ENCODE measurements at places on chromosomes 1 and 21. TPM values are rescaled to one million over a fixed set of nuclear protein-coding genes. Genes with fewer than 3 reads are reported as not detected.

TMIGD3 gene
- total RNA-seq, result 6.5 TPM

GRCh38 chr1:20282533-20282932 is 8.1 kb upstream of the VWA5B1 start:
- H3K4me3 ChIP-seq, result no peak overlapping the region
- no peaks in the 10 kb centered on the region for H3K27me3 ChIP-seq
- peaks cover 11% of the 10 kb centered on the region for H3K4me1 ChIP-seq
- no peak for DNase-seq

DNA sequence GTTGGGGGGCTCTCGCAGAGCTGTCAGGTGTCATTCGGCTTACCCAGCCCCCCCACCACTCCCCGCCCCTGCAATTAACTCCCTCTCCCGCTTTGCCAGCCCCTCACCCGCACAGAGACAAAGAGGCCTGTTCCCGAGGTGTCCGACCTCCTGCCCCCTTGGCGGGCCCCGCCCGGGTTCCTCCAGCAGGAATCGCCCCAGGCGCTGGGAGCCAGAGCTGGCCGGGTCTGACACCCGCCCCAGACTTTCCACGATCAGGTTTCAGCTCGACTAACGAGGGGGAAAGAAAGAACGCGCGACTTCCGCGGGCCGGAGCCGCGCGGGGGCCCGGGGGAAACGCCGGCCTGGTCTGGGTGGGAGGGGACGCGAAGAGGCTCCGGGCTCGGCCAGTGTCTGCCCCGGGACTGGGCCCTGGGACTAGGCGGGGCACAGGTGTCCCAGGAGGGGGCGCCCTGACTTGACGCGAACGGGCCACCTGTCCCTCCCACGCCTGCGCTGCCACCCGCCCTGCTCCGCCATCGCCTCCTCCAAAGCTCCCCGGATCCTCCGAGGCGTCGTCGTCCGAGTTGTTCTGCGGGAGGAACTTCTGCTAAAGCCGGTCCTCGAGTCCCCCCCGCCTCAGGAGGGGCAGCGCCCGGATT is 36.4 kb upstream of the HHAT start:
- no peaks in the 10 kb centered on the region for H3K36me3 ChIP-seq
- H3K27ac ChIP-seq, result peak overlapping the region; percentile 90
- H3K4me1 ChIP-seq, result peaks cover 35% of the 10 kb centered on the region
- peak; percentile 84 for DNase-seq
- H3K4me3 ChIP-seq, result no peak overlapping the region

S100A8 gene
- not detected for total RNA-seq

DNA sequence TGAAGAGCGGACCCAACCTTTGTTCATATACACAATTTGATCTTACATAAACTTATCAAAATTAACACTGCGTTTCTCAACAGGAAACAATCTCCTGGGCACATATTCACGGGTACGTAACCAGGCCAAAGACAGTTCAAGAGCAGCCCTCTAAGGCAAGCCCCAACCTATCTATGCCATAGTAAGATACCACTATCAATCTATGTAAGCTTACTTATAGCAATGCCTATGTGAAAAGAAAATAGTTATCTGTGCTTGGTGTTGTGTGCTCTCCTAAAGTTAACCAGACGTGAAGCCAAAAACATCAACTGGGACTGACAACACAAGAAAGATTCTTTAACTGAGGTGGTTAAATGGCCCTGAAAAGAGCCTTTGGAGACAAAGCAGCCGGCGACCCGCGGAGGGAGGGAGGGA is 49.4 kb upstream of the BOLA1 start:
- no peaks in the 10 kb centered on the region for H3K36me3 ChIP-seq
- peaks cover 40% of the 10 kb centered on the region for H3K4me1 ChIP-seq
- H3K27ac ChIP-seq, result peak overlapping the region; percentile 85
- peak overlapping the region; percentile 67 for H3K4me3 ChIP-seq
- H3K27me3 ChIP-seq, result no peaks in the 10 kb centered on the region

- H3K27ac ChIP-seq, result no peak overlapping the region
- no peak overlapping the region for H3K4me3 ChIP-seq
- H3K4me1 ChIP-seq, result no peaks in the 10 kb centered on the region
These were observed 141.8 kb downstream of the ZZZ3 start for GRCh38 chr1:77540501-77541161.

GRCh38 chr1:61100578-61100977 is 18.2 kb downstream of the NFIA start:
- no peak overlapping the region for H3K4me3 ChIP-seq
- no peaks in the 10 kb centered on the region for H3K4me1 ChIP-seq
- H3K27me3 ChIP-seq, result no peaks in the 10 kb centered on the region
- no peak overlapping the region for H3K27ac ChIP-seq

DNA sequence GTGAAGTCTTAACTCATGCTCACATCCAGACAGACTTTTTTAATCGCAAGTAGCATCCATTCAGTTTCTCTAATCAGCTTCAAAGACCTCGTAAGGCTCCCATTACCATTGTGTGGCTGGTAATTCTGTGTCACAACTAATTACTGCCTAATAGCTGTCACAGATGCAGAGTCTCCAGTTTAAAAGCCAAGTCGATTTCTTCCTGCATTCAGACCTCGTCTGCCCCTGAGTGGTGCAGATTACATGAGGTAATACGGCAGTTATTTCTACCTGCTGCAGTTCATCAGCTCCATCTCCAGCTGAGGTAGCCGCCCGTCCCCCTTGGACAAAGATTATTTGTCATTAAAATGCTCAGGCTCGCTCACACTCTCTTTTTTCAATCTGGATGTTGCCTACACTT is 34.4 kb upstream of the OLIG2 start:
- DNase-seq, result no peak
- H3K4me3 ChIP-seq, result no peak overlapping the region
- H3K4me1 ChIP-seq, result no peaks in the 10 kb centered on the region
- peaks cover 33% of the 10 kb centered on the region for H3K27me3 ChIP-seq
- no peak overlapping the region for H3K27ac ChIP-seq

AIRE gene
- 1.3 TPM for total RNA-seq

- no peak for DNase-seq
- H3K4me3 ChIP-seq, result no peak overlapping the region
- H3K4me1 ChIP-seq, result no peaks in the 10 kb centered on the region
- H3K36me3 ChIP-seq, result no peaks in the 10 kb centered on the region
- no peaks in the 10 kb centered on the region for H3K27me3 ChIP-seq
- H3K27ac ChIP-seq, result no peak overlapping the region
These were observed 108.5 kb upstream of the LRRC7 start for GRCh38 chr1:69459244-69459643.

DNA sequence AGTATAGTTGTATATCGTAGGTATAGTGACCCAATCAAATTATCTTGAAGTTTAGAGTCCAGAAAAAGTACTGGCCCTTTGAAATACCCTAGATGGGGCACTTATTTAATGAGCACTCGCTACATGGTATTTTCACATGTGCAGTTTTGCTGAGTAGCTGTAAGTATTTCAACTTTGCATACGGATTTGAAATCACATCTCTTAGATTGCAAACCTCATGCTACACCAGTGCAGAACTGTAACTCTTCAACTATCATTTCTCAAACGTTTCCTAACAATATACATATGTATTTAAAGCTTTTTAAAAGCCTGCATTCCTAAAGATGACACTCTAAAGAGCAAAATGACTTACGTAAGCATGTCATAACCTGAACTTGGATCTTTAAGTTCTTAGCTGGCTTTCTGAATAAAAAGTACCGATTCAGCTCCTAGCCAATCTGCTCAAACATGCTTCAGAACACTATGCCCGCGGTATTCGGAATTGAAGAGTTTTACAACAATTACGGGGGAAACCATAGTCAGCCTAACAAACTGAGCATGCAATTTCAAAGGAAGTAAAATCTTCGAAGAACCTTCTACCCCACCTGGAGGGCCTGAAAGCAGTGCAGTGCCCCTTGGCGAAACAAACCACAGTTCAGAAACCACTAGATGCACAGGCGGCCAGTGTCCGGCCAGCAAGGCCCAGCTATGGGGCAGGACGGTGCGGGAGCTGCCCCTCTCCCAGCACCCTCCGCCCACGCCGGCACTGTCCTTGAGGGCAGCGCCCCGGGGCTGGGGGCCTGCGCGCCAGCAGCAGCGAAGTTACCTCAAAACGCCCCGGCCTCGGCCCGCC is 863 bp downstream of the FH start:
- H3K27ac ChIP-seq, result peak overlapping the region; percentile 82
- peak overlapping the region; percentile 33 for H3K4me3 ChIP-seq
- peaks cover 6% of the 10 kb centered on the region for H3K27me3 ChIP-seq
- DNase-seq, result peak; percentile 64

- no peaks in the 10 kb centered on the region for H3K27me3 ChIP-seq
- no peak overlapping the region for H3K27ac ChIP-seq
- H3K4me1 ChIP-seq, result peaks cover 7% of the 10 kb centered on the region
- no peaks in the 10 kb centered on the region for H3K36me3 ChIP-seq
These were observed 102.7 kb downstream of the RASAL2 start for GRCh38 chr1:178196631-178197030.

IGSF5 gene
- total RNA-seq, result 0.56 TPM

- H3K27ac ChIP-seq, result peak overlapping the region; percentile 56
- peak; percentile 25 for DNase-seq
- no peaks in the 10 kb centered on the region for H3K36me3 ChIP-seq
- H3K4me1 ChIP-seq, result no peaks in the 10 kb centered on the region
- H3K27me3 ChIP-seq, result no peaks in the 10 kb centered on the region
These were observed 36.9 kb upstream of the HIVEP3 start for GRCh38 chr1:41955461-41956159.

DNA sequence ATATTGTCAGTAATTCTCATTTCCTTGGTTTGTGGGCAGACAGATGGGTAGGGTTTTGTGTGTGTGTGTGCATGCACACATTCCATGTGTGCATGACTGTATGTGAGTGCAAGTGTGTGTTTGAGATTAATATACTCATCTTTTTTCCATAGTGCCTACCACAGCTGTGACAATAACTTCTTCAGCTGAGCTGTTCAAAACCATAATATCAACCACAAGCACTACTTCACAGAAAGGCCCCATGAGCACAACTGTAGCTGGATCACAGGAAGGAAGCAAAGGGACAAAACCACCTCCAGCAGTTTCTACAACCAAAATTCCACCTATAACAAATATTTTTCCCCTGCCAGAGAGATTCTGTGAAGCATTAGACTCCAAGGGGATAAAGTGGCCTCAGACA is 149.3 kb downstream of the ADGRL2 start:
- DNase-seq, result no peak
- no peaks in the 10 kb centered on the region for H3K27me3 ChIP-seq
- peaks cover 12% of the 10 kb centered on the region for H3K4me1 ChIP-seq
- H3K36me3 ChIP-seq, result peaks cover 6% of the 10 kb centered on the region
- no peak overlapping the region for H3K27ac ChIP-seq

DNA sequence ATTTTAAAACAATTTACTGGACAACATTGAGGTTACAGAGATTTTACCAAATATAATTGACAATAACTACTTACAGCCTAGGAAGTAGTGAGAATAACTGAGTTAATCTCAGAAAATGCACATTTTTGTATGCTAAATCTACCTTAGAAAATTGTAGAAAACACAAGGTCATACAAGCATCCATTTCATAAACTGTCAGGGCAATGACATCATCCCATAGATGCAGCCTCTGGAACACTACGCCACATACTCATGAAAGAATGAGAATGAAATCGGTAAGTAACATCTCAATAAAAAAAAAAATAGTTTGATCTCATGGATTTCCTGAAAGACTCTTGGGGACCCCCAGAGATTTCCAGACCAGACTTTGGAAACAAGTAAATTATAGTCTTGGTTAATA is 28.9 kb upstream of the BARHL2 start:
- H3K27me3 ChIP-seq, result peaks cover 12% of the 10 kb centered on the region
- no peaks in the 10 kb centered on the region for H3K36me3 ChIP-seq
- H3K4me3 ChIP-seq, result no peak overlapping the region
- DNase-seq, result no peak

GRCh38 chr1:201634261-201634660 is 95.3 kb downstream of the NAV1 start:
- H3K36me3 ChIP-seq, result no peaks in the 10 kb centered on the region
- peaks cover 6% of the 10 kb centered on the region for H3K4me1 ChIP-seq
- no peak overlapping the region for H3K27ac ChIP-seq
- H3K4me3 ChIP-seq, result no peak overlapping the region
- DNase-seq, result no peak

- no peak within 1 kb of the TSS for H3K27ac ChIP-seq
- H3K36me3 ChIP-seq, result no peaks in the 10 kb centered on the region
- no peak within 1 kb of the TSS for H3K4me3 ChIP-seq
- H3K27me3 ChIP-seq, result no peaks in the 10 kb centered on the region
- no peaks in the 10 kb centered on the region for H3K4me1 ChIP-seq
These were observed at the start of gene PLA2G5 for GRCh38 chr1:20069874-20070273. TSS of gene PLA2G5 (plus strand) at chr1:20070194. CDS start at chr1:20084831, 14,637 bp downstream.

DNA sequence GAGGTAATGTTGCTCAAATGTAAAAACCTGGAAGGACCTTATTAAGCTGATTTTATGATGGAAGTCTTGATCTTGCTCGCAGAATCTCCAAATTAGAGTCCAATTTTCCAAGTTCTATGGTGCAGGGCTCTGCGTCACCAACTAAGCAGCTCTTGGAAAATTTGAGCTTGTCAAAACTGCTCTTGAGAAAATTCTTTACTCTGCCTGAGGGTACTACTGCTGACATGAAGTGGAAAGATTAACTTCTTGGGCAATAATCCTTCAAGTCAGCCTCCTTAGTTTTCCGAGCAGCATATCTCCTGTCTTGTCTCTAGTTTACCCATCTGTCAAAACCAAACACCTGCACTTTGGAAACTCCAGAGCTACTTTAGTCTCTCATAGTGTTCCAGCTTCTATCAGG is 293.7 kb downstream of the KCTD3 start:
- no peak overlapping the region for H3K27ac ChIP-seq
- no peaks in the 10 kb centered on the region for H3K4me1 ChIP-seq
- DNase-seq, result no peak
- no peaks in the 10 kb centered on the region for H3K27me3 ChIP-seq

ATP6V1G3 gene
- not detected for total RNA-seq

IL22RA1 gene
- 4.7 TPM for total RNA-seq

- no peaks in the 10 kb centered on the region for H3K36me3 ChIP-seq
- H3K4me1 ChIP-seq, result peaks cover 32% of the 10 kb centered on the region
- H3K27me3 ChIP-seq, result no peaks in the 10 kb centered on the region
- no peak overlapping the region for H3K4me3 ChIP-seq
- H3K27ac ChIP-seq, result peak overlapping the region; percentile 97
These were observed 1.6 kb upstream of the EFNA1 start for GRCh38 chr1:155125946-155126555.

KRTAP21-2 gene
- total RNA-seq, result not detected

ZYG11B gene
- 36.2 TPM for total RNA-seq

OPRD1 gene
- 0.07 TPM for total RNA-seq

DNA sequence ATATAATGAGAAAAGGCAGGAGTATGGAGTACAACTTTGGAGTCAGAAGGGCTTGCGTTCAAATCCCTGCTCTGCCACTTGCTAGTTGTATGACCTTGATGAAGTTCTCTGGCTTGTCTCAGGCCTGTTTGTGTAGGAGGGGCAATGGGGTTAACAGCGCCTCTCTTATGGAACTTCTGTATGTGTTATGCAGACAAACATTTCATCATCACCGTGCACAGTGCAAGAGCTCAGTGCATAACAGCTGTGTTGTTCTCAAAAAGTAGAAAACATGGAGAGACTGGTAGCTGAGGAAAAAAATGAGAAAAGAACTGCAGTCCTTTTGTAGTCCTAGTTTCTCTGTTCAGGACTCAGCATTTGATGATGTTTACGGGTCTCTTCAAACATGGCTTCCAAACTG is 10.4 kb upstream of the ZNF648 start:
- no peaks in the 10 kb centered on the region for H3K27me3 ChIP-seq
- no peak overlapping the region for H3K27ac ChIP-seq
- H3K4me1 ChIP-seq, result no peaks in the 10 kb centered on the region

TTC24 gene
- total RNA-seq, result not detected
